ENCODE measurements at places on chromosomes 7 and 10. TPM values are rescaled to one million over a fixed set of nuclear protein-coding genes. Genes with fewer than 3 reads are reported as not detected.
A peak's percentile ranks its signal among the peaks of the same experiment; 100 is the strongest.

DNA sequence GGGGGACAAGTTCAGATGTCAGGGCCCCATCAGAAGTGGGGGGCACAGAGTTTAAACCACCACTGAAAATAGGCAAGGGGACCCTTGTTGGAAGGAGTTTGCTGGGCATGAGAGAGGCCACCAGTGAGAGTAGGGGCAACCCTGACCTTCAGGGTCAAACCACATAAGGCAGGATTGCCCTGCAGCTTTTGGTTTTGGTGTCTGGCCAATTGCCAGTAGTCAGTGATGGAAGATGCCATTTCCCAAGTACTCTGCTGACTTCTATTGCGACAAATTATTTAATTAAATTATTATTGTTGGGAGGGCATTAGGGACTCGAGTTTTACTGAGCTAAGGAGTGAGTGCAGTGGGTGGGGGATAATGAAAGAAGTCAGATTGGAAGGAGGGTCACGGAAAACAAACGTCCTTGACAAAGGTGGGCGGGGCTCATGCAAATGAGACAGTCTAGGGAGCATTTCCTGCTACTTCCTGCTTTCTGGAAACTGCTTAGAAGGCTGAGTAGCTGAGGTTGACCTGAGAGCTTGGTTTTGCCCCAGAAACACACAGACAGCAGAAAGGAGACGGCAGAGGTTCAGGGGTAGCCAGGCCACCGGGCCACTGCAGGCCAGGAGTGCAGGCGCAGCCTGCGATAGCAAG is 74.2 kb upstream of the ANLN start:
- no peak for DNase-seq

DNA sequence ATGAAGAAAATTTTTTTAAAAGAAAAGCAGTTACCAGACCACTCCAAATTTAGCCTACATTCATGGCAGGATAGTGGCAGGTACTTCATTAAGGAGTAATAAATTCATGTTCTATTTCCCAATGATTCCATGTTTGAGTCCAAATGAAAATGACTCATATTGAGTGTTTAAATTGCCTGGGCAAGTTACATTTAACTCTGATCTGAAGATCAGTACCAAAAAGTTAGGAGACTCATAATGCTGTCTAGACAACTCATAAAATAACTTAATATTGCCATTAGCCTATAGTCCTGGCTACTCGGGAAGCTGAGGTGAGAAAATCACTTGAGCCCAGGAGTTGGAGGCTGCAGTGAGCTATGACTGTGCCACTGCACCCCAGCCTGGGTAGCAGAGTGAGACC is 13.0 kb downstream of the BRAF start:
- no peak for DNase-seq

TRIM50 gene
- total RNA-seq, result 0.31 TPM

- DNase-seq, result no peak
Measured at GRCh38 chr7:85897967-85898366, 711.1 kb upstream of the SEMA3D start.

GRCh38 chr10:3871424-3871996 is 86.5 kb upstream of the KLF6 start:
- DNase-seq, result no peak

DNA sequence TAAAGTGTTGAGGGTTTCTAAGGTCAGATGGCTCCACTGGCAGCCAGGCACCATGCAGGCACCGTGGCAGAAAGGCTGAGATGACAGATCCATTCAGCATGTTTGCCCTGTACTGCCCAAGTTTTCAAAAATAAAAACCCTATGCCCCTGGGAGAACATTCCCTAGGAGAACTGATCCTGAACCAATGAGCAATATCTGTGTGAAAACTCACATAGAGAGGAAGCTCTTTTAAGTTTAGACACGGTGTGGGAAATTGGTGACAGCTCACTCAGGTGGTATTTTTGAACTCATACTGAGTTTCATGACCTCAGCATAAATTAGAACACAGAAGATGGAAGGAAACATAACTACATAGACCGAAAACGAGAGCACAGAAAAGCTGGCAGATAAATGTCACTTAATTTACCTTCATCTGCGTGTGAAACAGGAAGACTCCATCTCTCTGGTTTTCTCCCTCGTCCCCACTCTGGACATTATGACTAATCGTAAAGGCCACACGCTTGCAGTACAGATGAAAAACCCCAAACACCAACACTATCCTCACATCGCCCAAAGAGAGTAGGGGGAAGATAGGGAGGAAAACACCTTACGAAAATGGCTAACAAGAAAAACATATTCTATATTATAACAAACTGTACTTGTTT is 127.8 kb downstream of the ICA1 start:
- no peak for DNase-seq

LBX1 gene
- total RNA-seq, result 5.6 TPM

GRCh38 chr7:149254181-149254858 is 7.7 kb upstream of the ZNF783 start:
- no peak for DNase-seq

GRCh38 chr7:106887421-106887820 is 22.3 kb downstream of the PIK3CG start:
- peak; percentile 53 for DNase-seq

GRCh38 chr7:151017953-151018420 is 6.3 kb downstream of the ATG9B start:
- DNase-seq, result peak; percentile 79

DNA sequence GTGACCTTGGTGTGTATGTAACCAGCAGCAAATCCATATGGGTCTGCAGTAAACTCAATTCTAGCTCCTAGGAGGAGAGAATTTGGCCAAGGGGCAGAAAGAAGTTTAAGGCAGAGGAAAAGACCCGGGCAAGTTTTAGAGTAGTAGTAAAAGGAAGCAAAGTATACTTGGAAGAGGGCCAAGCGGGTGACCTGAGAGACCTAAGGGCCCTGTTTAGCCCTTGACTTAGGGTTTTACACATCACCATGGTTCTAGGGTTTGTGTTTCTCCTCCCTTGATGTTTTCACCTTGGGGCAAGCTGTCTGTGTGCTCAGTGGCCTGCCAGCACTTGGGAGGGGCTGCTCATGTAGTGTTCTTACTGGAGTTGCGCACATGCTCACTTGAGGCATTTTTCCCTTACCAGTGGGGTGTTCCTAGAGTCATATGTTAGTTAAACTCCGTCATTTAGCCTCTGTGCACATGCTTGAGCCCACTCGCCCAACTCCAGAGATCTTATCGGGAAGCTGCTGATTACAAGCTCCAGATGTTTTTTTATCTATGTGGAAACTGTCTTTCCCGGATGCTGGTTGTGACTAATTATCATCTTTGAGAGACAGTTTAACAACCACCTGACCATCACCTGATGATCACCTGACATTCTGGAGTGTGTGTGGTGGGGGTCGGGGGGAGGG is 137.6 kb upstream of the PRSS1 start:
- no peak for DNase-seq

DNA sequence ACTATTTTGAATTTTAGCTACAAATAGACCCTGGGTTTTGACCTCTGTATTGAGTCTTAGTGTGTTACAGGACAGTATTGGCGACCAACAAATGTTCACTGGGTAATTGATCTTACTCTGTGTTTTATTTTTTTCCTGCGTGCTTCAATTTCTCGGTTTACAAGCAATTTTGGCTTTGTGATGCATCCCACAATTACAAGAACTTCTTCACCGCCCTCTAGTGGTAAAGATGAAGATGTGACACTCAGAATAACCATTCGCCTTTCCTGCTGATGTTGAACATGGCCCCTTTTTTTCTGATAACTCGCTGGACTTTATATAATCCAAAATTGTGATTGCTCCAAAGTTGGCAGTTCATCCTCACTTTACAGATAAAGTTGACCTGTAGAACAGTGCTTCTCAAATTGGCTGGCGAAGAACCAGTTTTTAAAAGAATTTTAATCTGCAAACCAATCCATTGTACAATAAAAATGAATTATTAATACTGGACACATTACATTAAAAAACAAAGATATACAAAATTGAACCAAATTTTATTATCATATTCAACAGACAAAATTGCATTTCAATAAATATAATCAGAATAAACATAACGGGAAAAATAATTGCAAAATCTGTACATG is 20.2 kb upstream of the SMC3 start:
- peak; percentile 79 for DNase-seq

- no peak for DNase-seq
Measured at GRCh38 chr7:44646921-44647636, 40.7 kb downstream of the OGDH start.

DNA sequence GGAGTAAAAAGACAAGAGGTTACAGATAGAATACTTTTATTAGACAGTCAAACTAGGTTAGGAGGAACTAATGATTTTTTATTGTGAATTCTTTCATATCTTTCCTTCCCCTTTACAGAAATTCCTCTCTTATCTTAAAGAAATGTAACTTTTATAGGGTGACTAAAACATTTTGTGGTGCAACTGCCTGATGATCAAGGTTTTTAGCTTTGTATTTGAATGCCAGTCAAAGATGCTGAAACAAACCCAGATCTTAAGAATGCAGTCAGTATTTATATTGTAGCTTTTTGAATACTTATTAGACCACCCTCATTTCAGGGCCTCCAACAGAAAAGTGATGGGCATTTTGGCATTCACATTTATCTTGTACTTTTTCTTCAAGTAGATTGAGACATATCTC is 27.4 kb downstream of the TAX1BP1 start:
- DNase-seq, result no peak

- DNase-seq, result no peak
Measured at GRCh38 chr7:92133133-92133736, 1.0 kb downstream of the CYP51A1 start.

- DNase-seq, result no peak
Measured at GRCh38 chr7:70669854-70670253, 462.1 kb upstream of the GALNT17 start.

TEX36 gene
- total RNA-seq, result not detected
